Stimulated activated effector memory CD8-positive, alpha-beta T cell treated with anti-CD3 and anti-CD28 coated beads, Interleukin-12 subunit alpha, Interleukin-12 subunit beta, amount 100 ng/mL, for 72 hours (primary cell): ENCODE measurements at places on chromosomes 1 and 21.

GRCh38 chr1:50208315-50208714, 99.6 kb downstream of the ELAVL4 start:
- DNase-seq = no peak

DNA sequence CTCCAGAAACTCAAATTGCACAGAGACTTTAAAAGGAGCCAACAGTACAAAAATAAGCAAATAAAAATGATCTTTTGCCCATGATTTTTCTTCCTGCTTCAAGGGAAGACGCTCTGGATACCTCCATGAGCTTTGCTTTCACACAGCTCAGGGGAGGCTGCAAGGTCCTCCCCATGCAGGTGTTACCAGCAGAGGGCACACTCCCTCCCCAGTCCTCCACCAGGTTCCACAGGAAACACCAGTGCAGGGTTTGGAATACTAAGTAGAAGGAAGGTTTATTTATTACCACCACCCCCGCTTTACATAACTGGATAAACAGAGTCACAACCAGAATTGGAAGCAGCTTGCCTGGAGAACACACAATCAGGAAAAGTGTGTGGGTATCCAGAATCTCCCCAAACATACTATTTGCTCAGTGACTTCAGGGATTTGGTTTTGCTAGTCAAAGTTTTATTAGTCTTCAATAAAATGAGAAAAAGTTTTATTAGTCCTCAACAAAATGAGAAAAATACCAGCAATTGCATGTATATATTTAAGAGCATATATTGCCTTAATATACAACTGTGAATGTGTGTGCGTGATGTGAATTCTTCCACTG, 37.3 kb downstream of the HSD3B1 start:
- no peak for DNase-seq

GRCh38 chr21:45324489-45325205, 37.0 kb upstream of the POFUT2 start:
- no peak for DNase-seq

GRCh38 chr1:44673675-44674112, 587 bp downstream of the TMEM53 start:
- no peak for DNase-seq

- DNase-seq = no peak
Observed at GRCh38 chr1:91948501-91949355, 473 bp upstream of the BRDT start.

DNA sequence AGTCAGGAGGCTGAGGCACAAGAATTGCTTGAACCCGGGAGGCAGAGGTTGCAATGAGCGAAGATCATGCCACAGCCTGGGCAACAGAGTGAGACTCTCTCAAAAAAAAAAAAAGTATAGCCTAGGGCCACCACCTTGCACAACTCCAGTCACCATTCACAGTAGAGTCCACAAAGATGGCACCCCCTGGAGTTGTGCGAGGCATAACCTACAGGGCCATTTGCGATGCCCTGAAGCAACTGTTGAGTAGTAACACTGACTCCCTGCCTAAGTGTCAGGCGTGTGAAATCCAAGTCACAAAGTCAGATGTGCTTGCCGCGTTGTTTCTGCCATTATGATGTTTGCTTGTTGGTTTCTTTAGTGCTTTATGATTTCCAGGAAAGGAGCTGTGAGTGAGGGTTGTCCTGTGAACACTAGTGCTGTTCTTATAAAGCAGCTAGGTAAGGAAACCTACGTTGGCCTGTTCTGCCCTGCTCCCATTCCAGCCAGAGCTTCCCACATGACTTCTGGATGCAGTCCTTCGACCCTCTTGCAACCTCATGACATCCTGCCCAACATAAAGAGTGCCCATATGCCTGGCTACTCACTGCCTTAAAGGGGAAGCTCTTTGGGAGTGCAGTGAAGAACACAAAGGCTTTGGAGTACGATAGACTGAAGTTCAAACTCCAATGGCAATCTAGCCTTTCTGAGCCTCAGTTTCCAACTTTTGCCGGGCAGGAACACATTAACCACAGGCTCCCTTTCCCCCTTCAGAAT, 29.8 kb downstream of the FHAD1 start:
- DNase-seq = no peak

DNA sequence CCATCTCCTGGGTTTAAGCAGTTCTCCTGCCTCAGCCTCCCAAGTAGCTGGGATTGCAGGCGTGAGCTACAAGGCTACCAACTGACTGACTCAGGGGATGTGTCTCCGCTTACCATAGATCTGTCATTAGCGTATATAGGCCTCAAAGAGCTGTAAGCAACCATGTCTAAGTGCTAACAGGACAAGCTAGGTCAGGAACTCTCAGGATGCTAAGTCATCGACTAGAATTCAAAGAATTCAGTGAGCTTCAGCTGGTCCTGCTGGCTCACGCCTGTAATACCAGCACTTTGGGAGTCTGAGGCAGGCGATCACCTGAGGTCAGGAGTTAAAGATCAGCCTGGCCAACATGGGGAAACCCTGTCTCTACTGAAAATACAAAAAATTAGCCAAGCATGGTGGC, 29.5 kb downstream of the CAPN2 start:
- no peak for DNase-seq

GRCh38 chr1:244860914-244861610, 3.3 kb downstream of the HNRNPU start:
- no peak for DNase-seq

GRCh38 chr1:224065455-224065854, 48.5 kb upstream of the FBXO28 start:
- no peak for DNase-seq

GRCh38 chr1:199784138-199784895, 243.2 kb upstream of the NR5A2 start:
- no peak for DNase-seq

DNA sequence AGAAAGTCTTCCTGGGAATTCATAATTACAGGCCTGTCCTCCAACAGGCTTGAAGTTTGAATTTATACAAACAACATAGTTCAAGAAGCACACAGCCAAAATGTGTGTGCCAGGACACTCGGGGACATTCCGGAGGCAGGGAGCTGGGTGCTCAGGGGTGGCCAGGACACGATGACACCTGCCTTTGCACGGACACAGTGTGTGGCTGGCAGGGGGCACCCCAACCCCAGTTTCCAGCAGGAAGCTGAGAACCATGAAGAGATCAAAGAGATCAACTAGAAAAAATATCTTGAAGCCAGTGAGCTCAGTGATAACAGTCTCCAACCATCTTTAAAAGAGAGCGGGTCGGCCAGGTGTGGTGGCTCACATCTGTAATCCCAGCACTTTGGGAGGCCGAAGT, 32.5 kb upstream of the TRAPPC10 start:
- DNase-seq = no peak

GRCh38 chr1:59328353-59328752, 31.5 kb downstream of the FGGY start:
- no peak for DNase-seq

DNA sequence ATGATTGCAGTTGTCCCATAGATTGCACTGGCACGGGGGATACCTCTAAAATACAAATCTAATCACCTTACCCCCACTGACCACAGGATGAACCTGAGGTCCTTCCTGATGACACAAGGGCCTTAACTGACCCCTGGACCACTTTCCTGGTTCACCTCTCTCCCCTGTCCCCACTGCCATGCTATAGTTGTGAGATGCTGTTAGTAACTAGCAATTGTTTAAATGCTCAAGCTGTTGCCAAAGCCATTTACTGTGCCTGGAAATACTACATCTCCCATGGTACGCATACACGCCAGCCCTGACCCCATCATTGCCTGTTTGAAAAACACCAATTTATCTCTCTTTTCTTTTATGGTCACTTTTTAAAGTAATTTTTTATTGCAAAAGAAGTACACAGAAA, 29.1 kb upstream of the RGS8 start:
- no peak for DNase-seq

DNA sequence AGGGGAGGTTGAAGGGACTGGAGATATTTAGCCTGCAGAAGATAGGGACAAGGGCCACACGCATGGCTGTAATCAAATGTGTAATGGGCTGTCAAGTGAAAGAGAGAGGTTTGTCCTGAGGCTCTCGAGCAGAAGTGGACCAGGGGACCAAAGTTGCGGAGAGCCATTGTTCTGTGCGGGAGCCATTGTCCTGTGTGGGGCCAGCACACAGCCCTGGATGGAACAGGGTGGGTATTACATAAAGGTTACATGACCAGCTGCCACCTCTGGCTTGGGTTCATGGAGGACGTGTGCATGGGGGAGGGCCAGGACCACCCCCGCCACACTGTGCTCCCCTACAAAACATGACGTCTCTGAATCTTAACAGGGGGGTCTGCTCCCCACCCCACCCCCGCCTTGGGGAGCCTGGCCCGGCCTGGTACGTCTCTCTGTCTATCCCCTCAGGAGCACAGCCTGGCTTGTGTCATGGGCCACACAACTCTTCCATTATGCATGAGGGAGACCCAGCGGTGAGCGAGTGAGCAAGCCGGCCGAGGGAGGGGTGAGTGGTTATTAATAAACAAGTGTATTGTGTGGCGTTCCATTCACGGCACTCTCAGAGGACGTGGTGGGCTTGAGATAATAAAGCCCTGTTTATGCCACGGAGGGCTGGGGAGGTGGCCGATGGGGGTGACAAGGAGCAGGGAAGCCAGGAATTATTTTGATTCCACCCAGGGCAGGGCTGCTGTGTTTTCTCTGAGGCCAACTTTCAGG, at the start of gene NFASC:
TSS of gene NFASC (plus strand) at position 703 of the 753 bp plus-strand sequence. CDS start 73,454 bp downstream, outside the sequence.
- DNase-seq = no peak

DNA sequence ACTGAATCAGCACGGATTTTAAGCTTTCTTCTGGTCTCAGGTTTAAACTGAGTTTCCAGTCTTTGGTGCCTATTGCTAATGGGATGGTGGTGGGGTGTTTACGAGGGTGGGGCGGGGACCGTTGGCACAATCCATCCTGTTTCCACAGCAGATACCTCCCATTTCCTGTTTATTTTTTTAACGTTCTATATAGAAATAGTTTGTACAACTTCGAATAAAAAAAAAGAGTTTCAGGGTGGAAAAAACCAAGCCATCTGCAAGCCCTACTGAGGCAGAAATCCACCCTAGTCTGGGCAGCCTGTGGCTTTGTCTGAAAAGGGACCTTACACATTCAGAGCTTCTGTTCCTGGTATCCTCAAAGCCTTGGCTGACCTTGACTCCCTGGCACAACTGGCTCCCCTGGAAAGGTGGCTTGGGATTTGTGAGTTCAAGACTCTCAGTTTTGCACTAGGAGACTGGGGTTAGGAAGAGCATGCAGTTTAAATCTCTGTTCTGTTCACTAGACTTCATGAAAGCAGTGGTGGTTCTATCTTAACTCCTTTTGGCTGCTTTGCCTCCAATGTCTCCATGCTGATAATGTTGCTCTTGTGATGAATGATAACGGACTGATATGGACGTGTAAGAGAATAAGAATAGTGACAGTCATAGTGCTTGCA, 46.7 kb downstream of the VANGL2 start:
- no peak for DNase-seq
